ENCODE measurements at places on chromosomes 12 and 14.
A peak's percentile ranks its signal among the peaks of the same experiment; 100 is the strongest.

DNA sequence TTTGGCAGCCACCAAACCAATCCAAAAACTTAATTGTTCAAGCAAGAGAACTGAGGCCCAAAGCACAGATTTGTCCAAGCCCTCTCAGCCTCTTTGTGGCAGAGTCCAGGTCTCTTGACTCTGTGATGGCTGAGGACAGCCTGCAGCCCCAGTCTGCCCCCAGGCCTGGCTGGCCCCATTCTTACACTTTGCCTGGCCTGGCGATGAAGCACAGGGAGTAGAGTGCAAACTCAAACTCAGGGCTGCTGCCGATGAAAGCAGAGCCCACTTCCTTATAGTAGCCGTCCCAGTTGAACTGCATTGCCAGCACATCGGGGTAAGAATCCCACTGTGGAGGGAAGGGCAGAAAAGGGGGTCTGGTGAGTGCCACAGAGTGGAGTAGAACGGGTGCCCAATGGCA lies 5.6 kb upstream of the RPAP3 start:
- DNase-seq: no peak

DNA sequence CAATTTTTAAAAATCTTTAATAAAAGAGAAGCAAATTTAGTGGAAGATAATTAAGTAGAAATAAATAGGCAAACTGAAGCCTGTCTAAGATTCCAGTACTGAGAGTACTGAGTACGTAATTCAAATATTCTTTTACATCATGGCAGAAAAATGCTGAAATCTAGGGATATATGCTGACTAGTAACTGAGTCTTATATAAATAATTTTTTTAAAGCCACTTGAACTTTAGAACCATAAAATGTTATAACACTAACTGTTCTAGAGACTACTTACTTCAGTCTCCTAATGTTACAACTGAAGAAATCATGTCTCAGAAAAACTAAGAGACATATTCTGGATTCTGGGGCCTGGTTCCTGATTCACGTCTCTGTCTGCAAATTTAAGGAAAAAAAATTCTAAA lies 230.6 kb upstream of the PLEKHG7 start:
- no peak for DNase-seq

GRCh38 chr12:32926963-32927362 lies 30.4 kb upstream of the PKP2 start:
- DNase-seq: no peak

- DNase-seq: no peak
These were observed 8.6 kb downstream of the SPTLC2 start for GRCh38 chr14:77607741-77608302.

- DNase-seq: no peak
These were observed 836.7 kb upstream of the FOXG1 start for GRCh38 chr14:27929797-27930347.

DNA sequence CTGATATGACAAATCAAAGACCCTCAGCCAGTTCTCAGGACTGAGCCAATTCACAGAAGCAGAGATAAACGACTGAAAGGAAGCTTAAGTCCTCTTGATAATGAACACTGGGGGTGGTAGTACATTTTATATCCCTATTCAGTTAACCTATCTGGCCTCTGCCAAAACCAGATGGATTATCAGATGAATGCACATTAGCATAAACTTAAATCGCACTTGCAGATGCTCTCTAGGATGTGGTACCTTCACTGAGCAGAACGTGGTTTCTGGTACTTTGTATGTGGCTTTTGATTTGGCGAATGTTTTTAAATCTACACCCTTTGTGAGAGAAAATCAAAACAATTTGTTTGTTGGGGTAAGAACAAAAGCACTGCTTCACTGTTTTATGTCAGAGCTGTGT lies 21.1 kb upstream of the TAS2R14 start:
- no peak for DNase-seq

DNA sequence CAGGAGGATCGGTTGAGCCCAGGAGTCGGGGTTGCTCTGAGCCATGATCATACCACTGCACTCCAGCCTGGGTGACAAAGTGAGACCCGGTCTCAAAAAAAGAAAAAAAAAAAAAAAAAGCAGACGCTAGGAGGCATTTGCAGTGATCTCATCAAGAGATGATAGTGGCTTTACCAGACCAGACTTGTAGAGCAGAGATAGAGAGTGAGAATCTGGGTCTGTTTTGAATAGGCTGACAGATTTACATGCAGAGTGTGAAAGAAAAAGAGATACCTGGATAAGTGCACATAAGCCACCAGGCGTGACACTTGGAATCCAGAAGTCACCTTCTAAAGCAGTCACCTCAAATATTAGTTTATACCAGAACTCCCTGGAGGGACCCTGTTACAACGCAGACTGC lies 21.1 kb upstream of the FLRT2 start:
- DNase-seq: no peak

- no peak for DNase-seq
These were observed 30.5 kb downstream of the PPP2R5C start for GRCh38 chr14:101791919-101792572.

GRCh38 chr14:49451938-49452337 lies 134.2 kb downstream of the RPS29 start:
- no peak for DNase-seq

DNA sequence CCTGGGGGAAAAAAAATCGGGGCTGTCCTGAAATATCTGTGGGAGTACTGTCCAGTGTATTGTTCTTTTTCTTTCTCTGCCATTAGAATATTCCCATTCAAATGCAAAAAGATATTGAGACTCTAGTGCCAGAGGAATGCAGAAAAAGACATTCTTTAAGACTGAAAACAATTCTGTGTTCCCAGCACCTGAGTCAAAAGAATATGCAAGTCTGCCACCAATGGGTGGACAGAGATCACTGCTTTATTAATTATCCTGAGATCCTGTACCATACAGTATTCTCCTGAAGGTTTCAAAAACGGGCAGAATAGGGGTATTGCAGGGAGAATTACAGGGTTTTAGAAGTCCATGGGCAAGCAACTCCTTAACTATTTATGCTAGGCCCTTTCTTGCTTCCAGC lies 361.8 kb downstream of the C12orf50 start:
- DNase-seq: no peak

- DNase-seq: peak; percentile 30
These were observed 862 bp downstream of the CRIP2 start for GRCh38 chr14:105475269-105476096.

Data from globus pallidus (tissue), 1 donor.